ENCODE measurements at places on chromosomes 6 and 20.

GRCh38 chr20:20759132-20759531 lies 46.7 kb upstream of the RALGAPA2 start:
- DNase-seq: no peak

- DNase-seq: peak; percentile 29
Measured at GRCh38 chr6:47008397-47008763, 33.8 kb downstream of the ADGRF1 start.

GRCh38 chr6:165843121-165843520 lies 180.1 kb upstream of the PDE10A start:
- DNase-seq: peak; percentile 88

DNA sequence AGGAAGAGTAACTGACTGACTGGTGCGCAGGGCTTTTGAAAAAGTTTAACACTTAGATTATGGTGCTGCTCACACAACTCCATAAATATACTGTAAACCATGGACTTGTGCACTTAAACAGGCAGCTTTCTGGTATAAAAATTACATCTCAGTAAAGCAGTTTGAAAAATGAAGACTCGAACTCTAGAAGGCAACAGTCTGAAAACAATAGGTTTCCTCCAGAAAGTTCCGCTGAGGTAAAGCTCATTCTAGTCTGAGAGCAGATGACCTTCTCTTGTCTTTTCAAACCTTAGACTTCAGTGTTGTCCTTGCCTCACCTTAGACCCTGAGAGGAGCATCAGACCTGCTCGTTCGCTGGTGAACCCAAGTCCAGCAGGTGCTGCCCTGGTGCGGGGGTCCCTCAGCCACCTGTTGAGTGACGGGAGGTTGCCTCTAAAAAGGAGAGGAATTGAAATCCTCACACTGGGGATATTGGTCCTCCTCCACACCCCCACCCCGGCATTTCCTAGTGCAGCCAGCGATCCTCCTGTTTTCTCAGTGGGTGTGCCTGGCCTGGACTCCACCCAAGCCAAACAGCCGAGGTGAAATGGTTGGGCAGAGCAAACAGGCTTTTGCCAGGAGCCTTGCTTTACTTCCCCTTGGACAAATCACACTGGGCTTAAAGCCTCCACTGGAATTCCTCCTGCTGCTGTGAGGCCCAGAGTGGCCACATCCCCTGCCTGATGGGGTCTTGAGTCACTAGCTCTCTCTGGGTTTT lies 14.7 kb upstream of the PYGB start:
- no peak for DNase-seq

DNA sequence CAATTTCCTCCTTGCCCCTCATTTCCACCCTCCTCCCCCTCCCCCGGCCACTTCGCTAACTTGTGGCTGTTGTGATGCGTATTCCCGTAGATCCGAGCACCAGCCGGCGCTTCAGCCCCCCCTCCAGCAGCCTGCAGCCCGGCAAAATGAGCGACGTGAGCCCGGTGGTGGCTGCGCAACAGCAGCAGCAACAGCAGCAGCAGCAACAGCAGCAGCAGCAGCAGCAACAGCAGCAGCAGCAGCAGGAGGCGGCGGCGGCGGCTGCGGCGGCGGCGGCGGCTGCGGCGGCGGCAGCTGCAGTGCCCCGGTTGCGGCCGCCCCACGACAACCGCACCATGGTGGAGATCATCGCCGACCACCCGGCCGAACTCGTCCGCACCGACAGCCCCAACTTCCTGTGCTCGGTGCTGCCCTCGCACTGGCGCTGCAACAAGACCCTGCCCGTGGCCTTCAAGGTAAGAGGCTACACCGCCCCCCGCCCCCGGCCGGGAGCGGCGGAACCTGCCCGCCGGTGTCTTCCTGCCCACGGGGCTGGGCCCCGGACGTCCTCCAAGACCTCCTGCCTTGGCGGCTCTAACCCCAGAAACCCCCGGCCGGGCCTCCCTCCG lies 44.9 kb upstream of the SUPT3H start:
- DNase-seq: no peak

GRCh38 chr6:25882051-25882496 lies 8.0 kb upstream of the SLC17A3 start:
- DNase-seq: no peak

GRCh38 chr6:43264599-43265145 lies 21.4 kb downstream of the TTBK1 start:
- DNase-seq: no peak

DNA sequence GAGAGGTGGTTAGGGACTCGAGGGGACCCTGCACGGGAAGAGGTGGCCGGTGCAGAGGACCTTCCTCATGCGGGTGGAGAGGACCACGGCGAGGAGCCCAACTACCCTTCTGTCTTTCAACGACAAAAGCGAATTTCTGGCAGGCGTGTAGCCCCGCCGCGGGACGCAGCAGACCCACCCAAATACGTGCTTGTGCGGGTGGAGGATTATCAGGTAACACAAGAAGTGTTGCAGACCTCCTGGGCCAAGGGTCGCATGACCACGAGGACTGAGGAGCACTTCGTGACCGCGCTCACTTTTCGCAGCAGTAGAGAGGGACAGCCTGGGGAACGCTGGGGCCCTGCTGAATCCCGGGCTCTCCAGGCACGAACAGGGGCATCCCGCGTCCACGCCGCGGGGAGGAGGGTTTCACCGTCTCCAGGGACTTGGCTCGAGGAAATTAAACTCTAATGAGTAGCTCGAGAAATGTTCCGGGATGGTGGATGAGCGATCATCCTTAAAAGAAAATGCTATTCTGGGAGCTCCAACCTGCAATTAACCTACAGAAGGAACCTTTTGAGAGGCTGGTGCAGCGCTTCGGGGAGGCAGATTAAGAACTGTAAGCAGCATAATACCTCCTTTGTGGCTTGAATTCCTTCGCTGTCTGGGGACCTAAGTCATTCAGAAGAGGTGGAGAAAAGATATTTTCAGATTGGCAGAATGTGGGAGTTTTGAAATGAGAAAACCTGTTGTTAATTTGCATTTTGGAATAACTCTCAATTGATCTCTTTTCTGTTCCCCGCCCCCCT lies 804 bp downstream of the C6orf141 start:
- DNase-seq: no peak

DNA sequence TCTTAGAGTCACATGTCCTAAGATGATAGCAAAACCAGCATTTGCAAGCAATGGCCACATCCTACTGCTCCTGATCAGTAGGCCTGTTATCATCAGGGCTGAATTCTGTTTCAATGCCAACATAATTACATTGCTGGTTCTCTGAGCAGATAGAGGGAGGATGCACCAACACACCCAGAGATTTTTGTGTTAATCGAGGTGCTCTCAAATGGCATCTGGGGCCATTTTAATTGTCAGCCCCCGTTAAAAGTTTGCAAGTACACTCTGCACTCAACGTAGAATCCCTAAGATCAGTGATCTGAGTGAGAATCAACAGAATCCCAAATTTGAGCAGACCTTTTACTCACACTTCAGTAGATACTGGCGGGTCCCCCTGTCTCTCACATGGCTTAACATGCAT lies 24.8 kb downstream of the ADTRP start:
- DNase-seq: no peak

DNA sequence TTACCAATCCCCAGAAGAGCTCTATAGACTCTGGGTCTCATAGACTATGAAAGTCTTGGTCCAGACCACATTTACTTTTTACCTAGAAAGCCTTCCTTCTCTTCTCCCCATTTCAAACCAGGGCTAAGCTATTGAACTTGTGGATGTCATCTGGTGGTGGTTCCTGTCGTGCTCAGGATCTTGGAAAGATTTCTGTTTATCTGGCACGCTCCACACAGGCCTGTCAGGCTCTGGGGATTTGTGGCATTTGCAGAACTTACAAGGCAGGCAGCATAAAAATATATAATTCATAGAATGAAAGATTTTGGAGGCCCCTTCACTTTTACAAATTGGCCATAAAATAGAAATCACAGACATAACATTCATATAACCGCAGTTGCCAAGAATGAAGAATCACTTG lies 188.1 kb downstream of the UST start:
- DNase-seq: no peak

- no peak for DNase-seq
Measured at GRCh38 chr20:20220134-20220533, 147.8 kb upstream of the INSM1 start.

DNA sequence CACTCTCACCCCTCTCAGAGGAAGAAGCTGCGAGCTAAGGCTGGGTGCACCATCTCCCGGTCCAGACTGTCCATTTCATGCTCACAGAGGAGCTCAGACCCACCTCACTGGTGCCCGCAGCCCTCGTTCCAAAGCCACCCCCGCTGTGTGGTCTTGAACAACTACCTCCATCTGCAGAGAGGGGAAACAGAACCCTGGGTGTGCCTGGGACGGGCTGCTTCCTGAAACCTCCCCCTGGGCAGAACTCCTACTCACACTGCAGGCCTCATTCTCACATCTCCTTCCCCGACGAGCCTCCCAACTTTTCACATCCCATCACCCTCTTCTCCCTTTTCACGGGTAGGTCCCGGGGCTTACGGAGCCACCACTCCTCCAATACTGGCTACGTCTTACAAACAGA lies 18.1 kb downstream of the PMEPA1 start:
- DNase-seq: no peak

GRCh38 chr20:38104285-38104684 lies 60.8 kb downstream of the TGM2 start:
- DNase-seq: no peak

DNA sequence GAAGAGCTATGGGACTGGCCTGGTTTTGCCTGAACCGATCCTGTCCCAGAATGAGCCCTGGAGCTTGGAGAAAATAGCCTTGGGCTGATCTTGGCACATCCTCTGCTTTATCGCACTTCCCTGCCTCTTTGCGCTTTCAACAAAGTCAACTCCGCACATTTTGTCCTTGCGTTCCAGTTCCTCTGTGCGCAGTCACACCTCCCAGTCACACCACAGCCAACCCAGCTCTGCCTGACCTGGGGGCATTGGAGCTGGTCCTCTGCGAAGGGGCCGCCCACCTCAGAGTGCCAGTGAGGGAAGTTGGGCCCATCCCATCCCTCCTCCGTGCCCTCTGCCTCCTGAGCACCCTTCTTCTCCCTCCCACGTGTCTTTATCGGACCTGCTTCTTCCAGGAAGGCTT lies 16.9 kb upstream of the UQCC2 start:
- no peak for DNase-seq

DNA sequence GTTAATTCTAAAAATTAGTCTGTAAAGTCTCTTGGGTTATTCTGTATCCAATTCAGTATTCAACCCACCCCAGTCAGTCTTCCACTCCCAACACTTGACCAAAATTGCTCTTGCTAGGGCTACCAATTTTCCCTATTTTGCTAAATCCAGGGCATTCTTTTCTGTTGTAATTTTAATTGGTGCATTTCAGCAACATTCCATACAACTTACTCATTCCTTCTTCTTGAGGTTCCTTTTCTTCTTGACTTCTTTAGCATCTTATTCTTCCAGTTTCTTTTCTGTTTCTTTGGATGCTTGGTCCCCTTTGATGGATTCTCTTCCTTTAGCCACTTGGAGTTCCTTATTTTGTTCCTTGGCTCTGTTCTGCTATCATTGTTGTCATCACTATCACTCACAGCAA lies 11.2 kb upstream of the GRM1 start:
- no peak for DNase-seq

GRCh38 chr20:31785089-31785488 lies 34.1 kb upstream of the MYLK2 start:
- no peak for DNase-seq

DNA sequence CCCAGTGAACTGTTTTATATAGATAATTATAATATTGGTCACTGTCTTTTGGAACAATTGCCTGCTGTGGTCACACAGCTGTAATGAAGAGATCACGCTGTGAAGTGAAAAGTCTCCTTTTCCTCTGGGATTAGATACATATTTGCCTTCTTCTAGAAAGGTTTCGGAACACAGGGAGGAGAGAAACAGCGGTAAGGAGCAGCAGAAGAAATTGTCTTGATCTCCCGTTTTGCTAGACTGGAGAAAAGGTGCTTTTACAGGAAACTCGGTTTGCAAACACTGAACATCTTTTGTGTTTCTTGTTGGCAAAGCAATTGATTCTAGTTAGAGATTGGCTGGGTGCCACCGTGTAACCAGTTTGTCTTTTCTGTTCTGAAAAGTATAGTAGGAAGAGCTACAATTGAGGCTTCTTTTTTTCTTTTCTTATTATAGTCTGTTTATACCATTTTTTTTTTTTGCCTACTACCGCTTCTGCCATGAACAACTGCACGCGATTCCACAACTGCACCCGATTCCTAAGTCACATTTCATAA lies 404.1 kb upstream of the ID4 start:
- no peak for DNase-seq

GRCh38 chr6:22904431-22904830 lies 335.1 kb downstream of the HDGFL1 start:
- no peak for DNase-seq

- DNase-seq: no peak
Measured at GRCh38 chr6:71388856-71389527, 100.4 kb downstream of the OGFRL1 start.

DNA sequence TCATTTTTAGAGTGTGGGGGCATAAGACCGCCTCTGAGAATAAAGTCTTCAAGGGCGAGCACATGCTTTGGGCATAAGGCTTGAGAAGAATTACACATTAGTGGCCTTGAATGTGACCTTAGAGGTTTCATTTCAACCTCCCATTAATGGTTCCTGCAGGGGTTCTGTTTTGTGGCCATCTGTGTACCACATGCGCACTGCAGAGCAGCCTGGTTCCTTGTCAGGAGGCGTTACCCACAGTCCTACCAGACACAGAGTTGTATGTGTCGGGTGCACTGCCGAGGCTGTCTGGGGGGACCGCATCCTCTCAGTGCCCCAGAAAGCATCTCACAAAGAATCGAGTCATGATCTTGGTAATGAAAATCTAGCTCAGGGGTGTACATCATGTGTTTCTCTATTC lies 115.7 kb downstream of the B3GAT2 start:
- DNase-seq: no peak

- DNase-seq: no peak
Measured at GRCh38 chr6:51137777-51138176, 319.1 kb downstream of the TFAP2B start.

- DNase-seq: no peak
Measured at GRCh38 chr20:3629893-3630292, 33.3 kb downstream of the GFRA4 start.

DNA sequence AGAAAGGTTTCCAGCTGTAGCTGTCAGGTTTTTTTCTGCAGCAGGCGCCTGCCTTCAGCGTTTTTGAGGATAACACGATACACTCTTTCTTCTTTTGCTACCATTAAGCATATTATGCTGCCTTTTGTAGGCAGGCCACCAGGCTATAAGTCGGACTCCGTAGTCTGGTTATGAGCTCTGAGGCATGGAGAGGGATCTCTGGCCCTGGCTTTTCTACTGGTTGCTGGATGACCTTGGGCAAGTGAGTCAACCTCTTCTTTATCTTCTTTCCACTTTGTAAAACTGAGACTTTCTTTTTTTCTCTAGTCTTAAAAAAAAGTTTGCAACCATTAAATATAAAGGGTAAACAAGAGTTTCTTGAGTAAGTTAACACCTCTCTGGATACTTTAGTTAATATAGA lies 120.2 kb downstream of the BCKDHB start:
- DNase-seq: no peak

GRCh38 chr6:16135066-16135465 lies 6.2 kb downstream of the MYLIP start:
- DNase-seq: no peak

Measured in esophagus muscularis mucosa (tissue), 4 donors.